ENCODE measurements at places on chromosomes 5 and 9.

- no peak for DNase-seq
Measured at GRCh38 chr5:141800617-141801016, 77.6 kb downstream of the PCDH1 start.

GRCh38 chr5:53024535-53024934, 35.4 kb downstream of the ITGA2 start:
- no peak for DNase-seq

DNA sequence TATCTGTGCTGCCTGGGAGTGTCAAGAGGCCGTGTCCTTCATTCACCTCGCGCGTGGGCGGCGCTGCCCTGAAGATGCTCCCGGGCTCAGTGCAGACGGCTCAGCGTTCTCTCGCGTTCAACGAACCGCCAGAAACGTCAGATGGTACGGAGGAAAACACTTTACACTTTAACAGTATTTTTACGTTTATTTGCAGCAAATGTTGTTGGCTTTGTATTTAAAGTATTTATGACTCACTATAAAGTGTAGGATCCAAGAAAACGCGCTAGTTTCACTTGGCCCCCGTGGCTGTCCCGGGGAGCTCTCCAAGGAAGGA, 544 bp upstream of the ERCC6L2 start:
- DNase-seq = peak; percentile 49

DNA sequence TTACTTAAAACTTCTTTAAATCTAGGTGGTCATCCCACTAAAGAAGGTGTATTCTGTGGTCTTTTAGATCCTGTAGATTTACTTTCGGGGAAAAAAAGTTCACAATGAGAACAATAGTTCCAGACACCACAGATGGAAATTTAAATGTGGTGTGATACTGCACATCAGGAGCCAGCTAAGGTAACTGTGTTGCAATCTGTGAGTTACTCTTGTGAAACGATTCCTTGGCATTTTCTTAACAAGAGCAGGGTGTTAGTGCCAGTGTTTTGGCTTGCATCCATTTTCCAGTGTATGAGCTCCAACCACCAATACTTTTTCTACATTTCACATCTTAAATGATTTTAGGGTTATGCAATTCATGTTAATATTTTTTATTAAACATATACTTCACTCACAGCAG, 674.5 kb downstream of the CETN3 start:
- DNase-seq = no peak

Data from CD4-positive, alpha-beta T cell treated with Interleukin-6 at 100 ng/mL for 8 hours (primary cell).